Right renal pelvis (tissue), 4 donors: ENCODE measurements at places on chromosomes 2 and 18. TPM values are rescaled to one million over a fixed set of nuclear protein-coding genes. Genes with fewer than 3 reads are reported as not detected.

Gene DES
- 6.8 TPM for polyA plus RNA-seq

Gene ANKRD36
- polyA plus RNA-seq: 14.5 TPM

Gene LINC00305
- polyA plus RNA-seq: 1.2 TPM

Gene IL1A
- 0.31 TPM for polyA plus RNA-seq

Gene GRB14
- 48.2 TPM for polyA plus RNA-seq

Gene ADAM17
- polyA plus RNA-seq: 45.6 TPM

DNA sequence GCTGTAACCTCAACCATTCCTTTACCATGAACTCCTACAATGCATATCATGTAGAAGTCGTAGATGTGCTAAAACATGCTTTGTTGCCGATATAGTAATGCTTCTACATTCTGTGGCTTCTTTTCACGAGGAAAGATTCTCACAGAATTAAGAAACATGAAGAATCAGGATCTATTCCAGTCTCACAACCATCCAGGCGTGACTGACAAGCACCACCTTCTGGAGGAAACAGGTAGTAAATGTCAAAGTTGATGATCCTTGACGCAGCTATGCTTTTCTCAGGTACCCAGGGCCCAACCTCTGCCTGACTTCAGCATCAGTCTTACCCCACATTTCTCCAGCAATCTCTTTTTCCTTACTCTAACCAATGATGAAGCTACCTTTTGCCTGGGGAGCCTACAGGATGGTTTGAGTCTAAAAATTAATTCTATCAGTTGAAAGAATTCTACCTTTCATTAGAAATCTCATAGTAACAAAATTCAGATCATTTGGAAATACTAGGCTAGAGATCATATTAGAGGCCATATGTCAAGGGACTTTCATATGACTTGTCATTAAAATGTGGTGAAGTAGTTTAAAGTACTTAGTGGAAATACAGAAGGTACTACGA lies 123.3 kb upstream of the RND3 start:
- no peak for DNase-seq

DNA sequence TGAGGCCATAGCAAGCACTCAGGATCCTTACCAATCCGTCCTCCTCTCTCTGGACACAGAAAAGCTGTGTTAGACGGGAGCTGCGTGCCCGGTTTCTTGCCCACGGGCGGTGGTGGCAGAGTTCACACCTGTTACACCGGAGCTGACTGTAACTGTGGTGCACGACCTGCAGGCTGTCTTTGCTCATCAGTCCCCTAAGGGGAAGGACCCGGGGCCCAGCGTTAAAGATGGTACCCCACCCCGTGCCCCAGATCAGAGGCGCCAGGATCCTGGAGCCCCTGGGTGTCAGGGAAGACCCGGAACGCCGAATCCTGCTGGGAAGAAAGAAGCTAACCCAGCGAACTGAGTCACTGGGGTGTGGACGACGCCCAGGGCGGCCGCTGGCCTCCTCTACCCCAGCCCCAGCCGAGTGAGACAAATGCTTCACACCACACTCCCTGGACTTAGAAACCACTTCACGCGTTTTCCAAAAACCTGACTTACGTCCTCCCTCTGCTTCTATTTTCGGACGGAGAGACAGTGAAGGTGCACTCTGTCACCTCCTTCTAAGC lies 293.6 kb upstream of the SALL3 start:
- DNase-seq: no peak

- peak; percentile 58 for DNase-seq
These were observed 88.8 kb downstream of the CD8B2 start for GRCh38 chr2:106575955-106576354.

DNA sequence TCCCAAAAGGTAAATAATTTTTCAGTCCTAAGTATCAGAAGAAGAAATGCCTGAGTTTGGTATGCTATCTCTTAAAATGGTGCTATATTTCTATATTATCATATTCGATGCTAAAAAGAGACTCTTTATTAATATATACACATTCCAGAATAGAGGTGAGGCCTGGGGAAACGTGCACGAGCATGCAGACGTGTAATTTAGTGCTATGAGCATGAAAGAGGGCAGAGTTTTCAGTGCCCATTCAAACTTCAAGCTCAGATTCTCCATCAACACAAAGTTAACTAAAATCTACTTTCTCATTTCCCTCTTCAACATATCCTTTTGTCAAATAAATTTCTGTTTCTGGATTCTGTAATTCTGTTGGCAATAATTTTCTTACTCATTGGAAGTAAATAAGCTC lies 5.7 kb upstream of the COBLL1 start:
- DNase-seq: no peak

GRCh38 chr2:174233771-174234275 lies 14.5 kb downstream of the OLA1 start:
- no peak for DNase-seq

- DNase-seq: no peak
These were observed 324.0 kb upstream of the SETBP1 start for GRCh38 chr18:44356566-44357157.

DNA sequence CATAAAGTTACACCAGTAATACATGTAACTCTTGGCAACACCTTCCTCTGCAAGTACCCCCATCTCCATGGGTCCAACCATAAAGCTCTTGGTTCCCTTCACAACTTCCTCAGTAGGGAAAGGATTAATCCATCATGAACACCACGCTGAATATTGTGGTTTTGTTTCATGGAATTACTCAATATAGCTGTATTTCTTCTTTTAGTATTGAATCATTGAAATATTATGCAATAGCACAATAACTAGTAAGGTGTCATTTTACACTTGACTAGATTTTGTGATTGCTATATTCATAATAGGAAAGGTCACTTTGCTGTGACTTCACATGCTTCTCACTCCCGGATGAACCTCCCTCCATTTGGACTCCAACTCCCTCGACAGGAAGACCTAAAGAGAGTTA lies 29.7 kb upstream of the PID1 start:
- DNase-seq: no peak

GRCh38 chr2:194166818-194167217 lies 1490.2 kb upstream of the SLC39A10 start:
- no peak for DNase-seq

GRCh38 chr2:137947032-137947727 lies 17.1 kb upstream of the HNMT start:
- DNase-seq: no peak

GRCh38 chr2:106176446-106177099 lies 17.5 kb downstream of the UXS1 start:
- DNase-seq: no peak
